Right ventricle myocardium superior (tissue), 1 donor: ENCODE measurements at places on chromosomes 12 and 14.

DNA sequence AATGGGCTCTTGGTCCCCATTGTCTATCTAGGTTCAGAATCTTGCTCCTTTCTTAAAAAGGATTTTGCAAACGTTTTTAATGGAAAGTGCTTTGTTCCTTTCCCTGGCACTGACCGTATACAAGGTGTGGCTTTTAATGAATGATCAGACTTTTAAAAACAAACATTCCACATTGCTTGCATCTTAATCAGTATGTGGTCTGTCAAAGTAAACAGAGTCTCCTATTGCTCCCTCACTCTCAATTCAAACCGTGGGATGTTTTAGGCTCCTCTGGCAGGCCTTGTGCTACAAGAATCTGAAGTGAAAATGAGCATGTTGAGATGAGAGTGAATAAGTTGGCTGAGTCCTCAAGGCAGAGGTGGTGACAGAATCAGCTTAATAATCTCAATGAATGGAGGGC, 107.0 kb downstream of the VRK1 start:
- DNase-seq, result no peak

GRCh38 chr12:102568276-102568675, 87.9 kb upstream of the IGF1 start:
- DNase-seq, result no peak

DNA sequence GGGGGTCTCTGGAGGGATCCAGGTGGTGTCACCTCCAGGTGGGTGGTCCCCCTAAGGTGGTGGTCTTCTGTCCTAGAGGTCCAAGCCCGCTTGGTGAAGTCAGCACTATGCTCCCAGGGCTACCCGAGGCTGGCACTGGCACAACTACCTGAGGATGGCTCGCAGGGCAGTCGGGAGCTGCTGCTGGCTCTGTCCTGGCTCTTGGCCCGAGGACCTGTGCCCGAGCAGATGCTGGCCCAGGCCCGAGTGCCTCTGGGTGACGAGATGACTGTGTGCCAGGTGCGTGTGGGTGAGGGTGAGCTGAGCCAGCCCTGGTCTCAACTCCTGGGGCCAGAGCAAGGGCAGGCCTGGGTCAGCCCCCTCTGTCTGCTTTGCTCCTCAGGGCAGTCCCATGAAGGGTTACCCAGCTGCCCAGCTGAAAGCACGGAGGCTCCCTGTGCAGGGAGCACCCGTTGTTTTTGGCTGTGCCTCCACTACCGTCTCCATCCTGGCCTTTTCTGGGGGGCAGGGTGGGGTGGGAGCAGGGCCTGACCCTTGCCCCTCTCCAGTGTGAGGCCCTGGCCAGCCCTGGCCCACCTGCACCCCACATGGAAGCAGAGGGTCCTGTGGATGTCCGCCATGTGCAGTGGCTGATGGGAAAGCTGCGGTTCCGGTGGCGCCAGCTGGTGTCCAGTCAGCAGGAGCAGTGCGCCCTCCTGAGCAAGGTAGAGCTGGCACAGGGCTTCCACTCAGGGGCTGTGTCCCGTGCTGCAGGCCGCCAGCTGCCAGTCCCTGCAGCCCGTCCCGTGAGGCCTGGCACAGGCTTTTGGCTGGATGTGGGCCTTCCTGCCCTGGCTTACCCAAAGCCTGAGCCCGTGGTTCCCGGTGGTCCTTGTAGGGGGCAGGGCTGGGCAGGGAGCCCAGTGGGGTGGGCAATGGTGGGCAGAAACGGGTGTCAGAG, 1.3 kb downstream of the TEDC1 start:
- DNase-seq, result peak; percentile 70

DNA sequence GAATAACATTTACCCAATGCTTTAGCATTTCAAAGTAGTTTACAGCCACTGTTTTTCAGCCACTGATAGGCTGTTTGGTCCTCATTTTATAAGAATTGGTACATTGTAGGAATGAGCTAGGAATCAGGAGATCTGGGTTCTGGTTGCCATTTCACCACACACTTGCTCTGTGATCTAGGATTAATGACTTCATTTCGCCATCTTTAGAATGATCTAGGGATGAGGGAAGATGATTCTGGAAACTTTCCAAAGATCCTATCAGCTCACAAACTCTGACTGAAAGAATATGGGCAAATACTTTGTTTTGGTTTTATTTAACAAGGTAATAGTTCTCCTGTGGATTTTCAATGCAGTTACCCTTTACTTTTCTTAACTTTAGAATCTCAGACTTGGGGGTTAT, 155.0 kb downstream of the GCH1 start:
- no peak for DNase-seq

- no peak for DNase-seq
Observed at GRCh38 chr14:60789656-60790055, 55.1 kb downstream of the MNAT1 start.

GRCh38 chr12:27549801-27550652, 26.0 kb downstream of the PPFIBP1 start:
- DNase-seq, result peak; percentile 84

GRCh38 chr12:32947206-32948067, 50.9 kb upstream of the PKP2 start:
- no peak for DNase-seq

DNA sequence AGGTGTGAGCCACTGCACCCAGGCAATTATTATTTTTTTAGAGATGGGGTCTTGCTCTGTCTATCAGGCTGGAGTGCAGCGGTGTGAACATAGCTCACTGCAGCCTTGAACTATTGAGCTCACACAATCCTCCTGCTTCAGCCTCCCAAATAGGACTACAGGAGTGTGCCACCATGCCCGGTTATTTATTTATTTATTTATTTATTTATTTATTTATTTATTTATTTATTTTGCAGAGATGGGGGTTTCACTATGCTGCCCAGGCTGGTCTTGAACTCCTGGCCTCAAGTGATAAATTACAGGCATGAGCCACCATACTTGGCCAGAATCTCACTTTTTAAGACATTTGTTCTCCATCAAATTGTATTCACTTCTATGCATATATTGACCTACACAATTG, 51.8 kb downstream of the SAV1 start:
- DNase-seq, result no peak

DNA sequence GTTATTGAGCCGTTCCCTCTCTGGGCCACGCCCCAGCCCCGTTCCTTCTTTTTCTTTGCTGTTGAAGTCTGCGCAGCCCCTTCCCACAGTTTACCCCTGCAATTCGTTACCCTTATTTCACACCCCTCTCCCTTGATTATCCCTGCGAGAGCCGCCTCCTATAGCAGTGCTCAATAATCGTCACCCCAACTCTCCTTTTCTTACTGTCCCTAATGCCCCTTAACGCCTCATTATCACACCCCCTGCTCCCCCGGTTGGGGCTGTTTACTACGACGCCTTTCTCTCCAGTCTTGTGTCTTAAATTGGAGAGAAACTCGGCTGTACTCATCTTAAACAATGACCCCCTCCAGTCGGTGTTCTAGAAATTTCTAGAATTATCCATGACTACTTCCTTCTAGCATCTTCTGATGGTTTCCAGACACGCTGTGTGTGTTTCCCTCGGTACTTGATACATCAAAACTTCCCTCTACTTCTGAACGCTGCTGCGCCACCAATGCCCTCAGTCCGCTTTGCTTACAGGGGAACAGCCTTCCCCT, 713 bp upstream of the FBXL14 start:
- no peak for DNase-seq

DNA sequence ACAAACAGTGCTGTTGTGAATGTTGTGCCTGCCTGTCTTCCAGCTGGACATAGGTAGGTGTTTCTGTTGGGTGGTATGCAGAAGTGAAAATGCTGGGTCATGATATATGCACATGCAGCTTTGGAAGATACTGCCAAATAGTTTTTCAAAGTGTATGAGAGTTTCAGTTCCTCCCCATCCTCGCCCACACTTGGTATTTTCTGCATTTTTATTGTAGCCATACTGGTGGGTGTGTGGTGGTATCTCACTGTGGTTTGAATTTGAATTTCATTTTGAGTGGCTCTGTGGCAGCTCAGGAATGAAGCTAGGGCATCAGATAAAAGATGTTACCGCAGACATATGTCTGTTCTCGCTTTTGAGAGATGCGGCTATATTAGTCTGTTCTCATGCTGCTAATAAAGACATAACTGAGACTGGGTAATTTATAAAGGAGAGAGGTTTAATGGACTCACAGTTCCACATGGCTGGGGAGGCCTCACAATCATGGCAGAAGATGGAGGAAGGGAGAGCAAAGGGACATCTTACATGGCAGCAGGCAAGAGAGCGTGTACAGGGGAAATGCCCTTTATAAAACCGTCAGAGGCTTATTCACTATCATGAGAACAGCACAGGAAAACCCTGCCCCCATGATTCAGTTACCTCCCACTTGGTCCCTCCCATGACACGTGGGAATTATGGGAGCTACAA, 183.1 kb downstream of the CAND1 start:
- no peak for DNase-seq

- DNase-seq, result no peak
Observed at GRCh38 chr14:74843653-74844052, 32.3 kb downstream of the PROX2 start.

- no peak for DNase-seq
Observed at GRCh38 chr14:36901861-36902260, 240.2 kb downstream of the PAX9 start.

DNA sequence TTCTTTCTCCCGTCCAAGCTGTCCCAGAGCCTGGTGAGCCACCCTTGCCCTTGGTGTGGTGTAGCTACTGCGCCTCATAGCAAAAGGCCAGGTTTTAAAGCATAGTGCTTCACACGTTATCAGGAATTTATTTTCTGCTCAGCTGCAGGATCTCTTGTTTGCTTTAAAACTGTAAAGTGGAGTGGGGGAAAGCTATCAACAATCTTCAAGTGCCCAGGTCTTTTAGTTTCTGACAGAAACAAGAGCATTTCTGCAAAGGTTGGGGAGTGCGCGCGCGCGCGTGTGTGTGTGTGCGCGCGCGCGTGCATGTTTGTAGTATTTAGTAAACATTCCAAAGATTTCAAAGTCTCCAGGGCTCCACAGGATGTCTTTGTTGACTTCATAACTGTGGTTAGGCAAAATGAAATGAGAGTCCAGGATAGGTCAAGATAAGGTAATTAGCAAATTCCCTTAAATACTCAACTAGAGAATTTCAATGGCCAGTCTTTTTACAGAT, 45.5 kb downstream of the EML1 start:
- DNase-seq, result no peak

DNA sequence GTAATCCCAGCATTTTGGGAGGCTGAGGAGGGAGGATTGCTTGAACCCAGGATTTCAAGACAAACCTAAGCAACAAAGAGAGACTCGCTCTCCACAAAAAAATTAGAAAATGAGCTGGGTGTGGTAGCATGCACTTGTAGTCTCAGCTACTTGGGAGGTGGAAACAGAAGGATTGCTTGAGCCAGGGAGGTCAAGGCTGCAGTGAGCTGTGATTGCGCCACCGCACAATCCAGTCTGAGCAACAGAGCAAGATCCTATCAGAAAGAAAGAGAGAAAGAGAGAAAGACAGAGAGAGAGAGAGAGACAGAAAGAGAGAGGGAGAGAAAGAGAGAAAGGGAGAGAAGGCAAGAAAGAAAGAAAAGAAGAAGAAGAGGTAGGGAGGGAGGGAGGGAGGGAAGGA, 37.0 kb downstream of the TDG start:
- no peak for DNase-seq

- no peak for DNase-seq
Observed at GRCh38 chr12:57481671-57482070, 2.0 kb upstream of the ARHGAP9 start.

DNA sequence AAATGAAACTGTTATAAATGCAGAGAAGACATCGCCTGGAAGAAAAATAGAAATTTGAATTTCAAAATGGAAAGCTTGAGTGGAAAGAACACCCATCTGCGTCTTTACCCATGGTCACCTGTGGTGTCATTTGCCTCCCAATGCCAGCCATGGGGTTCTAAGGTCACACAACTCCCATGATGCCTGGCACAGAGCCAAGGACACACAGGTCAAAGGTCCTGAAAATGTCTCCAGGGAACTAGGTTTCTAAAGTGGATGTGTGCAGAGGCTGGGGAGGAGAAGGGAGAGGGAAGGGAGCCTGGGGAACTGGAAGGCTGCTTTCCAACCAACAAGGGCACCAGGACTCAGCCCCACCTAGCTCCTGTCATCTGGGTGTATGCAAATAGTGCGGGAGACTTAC, 724.0 kb upstream of the TMEM132C start:
- no peak for DNase-seq

DNA sequence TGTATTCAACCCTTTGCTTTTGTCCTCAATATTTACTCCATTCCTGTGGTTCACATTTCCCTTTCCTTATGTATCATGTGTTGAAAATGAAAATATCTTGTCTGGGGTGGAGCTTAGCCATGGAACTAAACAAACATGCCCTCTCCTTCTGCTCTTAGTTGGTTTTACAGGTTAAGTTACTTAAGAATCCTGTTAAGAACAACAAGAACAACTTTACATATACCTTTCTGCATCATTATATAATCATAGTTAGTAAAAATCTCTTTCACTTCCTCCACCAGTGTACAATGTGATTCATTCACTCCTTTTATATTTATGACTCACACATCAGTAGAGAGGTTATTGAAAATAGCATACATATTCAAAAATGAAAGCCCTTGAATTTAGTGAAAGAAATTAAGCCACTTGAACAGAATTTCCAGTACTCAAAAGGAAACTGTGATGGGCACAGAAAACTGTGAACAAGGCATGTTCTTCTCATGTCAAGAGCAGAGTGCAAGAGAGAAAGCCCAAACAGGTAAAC, 307.7 kb downstream of the CCDC91 start:
- no peak for DNase-seq

DNA sequence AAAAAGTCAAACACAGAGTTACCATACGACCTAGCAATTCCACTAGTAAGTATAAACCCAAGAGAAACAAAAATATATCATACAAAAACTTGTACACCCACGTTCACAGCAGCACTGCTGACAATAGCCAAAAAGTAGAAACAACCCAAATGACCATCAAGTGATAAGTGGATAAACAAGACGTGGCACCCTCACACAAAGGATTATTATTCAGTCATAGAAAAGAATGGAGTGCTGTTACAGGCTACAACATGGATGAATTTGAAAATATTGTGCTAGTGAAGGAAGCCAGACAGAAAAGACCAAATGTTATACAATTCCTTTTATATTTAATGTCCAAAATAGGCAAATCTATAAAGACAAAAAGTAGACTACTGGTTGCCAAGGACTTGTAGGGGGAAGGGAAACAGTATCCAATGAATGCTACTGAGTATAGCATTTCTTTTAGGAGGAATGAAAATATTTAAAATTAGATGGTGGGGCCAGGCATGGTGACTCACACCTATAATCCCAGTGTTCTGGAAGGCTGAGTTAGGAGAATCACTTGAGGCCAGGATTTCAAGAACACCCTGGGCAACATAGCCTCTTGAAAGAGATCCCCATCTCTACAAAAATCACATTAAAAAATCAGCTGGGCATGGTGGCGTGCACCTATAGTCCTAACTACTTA, 41.9 kb downstream of the SPTLC2 start:
- no peak for DNase-seq

- DNase-seq, result no peak
Observed at GRCh38 chr14:99408286-99408970, 72.2 kb downstream of the SETD3 start.
